ENCODE measurements at places on chromosomes 7 and 10. TPM values are rescaled to one million over a fixed set of nuclear protein-coding genes. Genes with fewer than 3 reads are reported as not detected.

Gene RELN
- total RNA-seq = not detected

Gene CHN2
- total RNA-seq = 4.0 TPM

Gene GRID1
- total RNA-seq = not detected

Gene CUBN
- total RNA-seq = 5.3 TPM

Gene KLF14
- not detected for total RNA-seq

Gene HABP2
- total RNA-seq = not detected

DNA sequence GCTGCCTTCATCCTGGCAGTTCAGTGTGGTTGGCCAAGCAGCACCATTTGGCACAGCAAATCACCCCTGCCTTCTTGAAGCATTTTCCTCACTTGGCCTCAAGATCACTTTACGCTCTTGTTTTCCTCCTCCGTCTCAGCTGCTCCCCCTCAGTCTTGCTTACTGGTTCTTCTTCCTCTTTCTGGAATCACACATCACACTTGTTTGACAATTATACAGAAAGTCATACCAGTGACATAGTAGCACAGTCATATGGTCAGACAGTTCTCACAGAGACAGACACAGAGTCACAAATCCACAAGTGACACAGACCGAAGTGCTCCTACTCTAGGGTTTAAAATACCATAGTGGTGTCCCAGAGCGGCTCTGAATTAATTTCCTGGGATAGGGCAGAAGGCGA is 43.8 kb upstream of the ARL4A start:
- DNase-seq = no peak

- DNase-seq = no peak
Measured at GRCh38 chr10:114026189-114027040, 17.3 kb upstream of the ADRB1 start.

DNA sequence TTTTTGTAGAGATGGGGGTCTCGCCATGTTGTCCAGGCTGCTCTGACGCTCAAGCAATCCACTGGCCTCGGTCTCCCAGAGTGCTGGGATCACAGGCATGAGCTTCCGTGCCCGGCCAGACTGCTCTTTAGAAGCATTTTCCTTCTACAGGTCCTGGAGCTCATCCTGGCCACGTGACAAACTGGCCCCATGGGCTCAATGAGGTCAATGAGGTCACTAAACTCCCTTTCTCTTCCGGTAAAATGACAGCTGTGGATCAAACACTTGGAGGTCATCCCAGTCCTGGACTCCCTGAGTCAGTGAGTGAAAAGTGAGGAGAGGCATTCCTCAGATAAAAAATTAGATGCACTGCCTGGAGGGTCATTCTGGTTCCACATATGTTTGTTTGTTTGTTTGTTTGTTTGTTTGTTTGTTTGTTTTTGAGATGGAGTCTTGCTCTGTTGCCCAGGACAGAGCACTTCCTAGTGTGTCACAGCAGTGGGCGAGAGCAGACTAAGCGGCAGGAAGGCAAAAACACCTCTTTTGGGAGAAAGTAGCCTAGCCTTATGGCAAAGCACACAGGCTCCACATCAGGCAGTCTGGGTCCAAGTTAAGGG is 134.9 kb downstream of the TNS3 start:
- no peak for DNase-seq

DNA sequence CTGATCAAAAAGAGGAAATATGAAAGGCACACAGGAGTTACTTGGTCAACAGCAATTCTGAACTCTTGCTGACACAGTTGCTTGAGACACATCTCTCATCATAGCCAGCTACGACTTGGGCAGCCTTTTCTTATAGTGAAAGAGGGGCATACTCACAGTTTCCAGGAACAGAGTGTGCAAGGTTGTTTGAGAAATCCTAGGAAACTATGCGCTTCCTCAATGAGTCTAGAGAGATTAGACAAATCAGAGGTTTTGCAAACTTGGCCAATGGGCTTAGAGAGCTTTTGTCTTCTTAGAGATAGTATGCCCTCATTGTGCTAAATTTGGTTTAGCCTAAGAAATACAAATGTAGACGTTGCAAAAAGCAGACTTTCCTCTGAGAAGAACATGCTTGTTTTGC is 370.4 kb downstream of the HGF start:
- no peak for DNase-seq

GRCh38 chr7:43758822-43759683 is 573 bp downstream of the BLVRA start:
- peak; percentile 30 for DNase-seq

GRCh38 chr7:3451701-3452100 is 150.6 kb downstream of the SDK1 start:
- no peak for DNase-seq

DNA sequence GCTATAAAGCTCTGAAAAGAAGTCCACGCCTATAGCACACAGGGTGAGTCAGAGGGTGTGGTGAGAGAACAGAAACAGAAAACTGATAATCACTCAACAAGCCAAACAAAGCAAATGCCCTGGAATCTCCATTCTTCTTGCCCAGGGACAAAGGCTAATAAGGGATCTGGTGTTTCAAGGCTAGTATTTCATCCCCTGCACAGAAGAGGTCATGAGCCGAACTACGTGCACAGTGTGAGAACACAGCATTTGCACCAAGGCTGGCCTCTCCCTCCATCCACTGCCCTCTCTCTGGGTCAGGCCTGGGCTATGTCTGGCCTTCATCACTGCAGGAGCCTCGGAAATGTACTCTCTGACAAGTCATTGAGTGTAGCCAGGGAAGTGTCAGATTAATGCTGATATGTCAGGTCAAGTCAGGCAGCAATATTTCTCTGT is 42.7 kb downstream of the PRR15 start:
- no peak for DNase-seq
